ENCODE measurements at places on chromosomes 11 and 22.
A peak's percentile ranks its signal among the peaks of the same experiment; 100 is the strongest.

DNA sequence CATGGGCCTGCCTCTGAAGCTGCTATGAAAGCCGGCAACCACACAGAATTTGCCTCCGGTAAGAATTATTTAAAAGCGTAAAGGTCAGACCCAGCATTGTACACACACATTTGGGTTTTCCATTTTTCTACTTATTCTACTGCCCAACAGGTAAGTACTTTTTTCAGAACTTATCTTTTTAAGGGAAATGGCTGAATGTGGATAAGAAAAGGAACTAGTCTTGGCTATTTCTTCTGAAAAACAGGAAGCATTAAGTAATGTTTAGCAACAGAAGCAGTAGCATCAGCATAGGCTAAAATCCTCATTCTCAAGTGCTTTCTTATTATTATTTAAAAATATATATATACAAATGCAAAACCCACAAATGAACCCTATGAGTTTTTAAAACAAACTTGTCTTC lies 103.1 kb downstream of the MPPED2 start:
- no peak for DNase-seq

- peak; percentile 29 for DNase-seq
Observed at GRCh38 chr11:96314326-96315020, 28.5 kb downstream of the MAML2 start.

DNA sequence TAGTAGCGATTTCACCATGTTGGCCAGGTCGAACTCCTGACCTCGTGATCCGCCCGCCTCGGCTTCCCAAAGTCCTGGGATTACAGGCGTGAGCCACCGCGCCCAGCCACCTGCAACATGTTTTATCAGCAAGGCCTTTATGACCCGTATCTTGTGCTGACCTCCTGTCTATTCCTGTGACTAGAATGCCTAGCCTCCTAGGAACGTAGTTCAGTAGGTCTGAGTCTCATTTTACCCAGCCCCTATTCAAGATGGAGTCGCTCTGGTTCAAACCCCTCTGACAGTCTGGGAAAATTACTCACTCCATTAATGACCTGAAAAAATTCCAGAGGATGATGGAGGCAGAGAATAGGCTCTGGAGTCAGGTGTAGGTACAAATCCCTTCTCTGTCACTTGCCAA lies 30.0 kb upstream of the CXCR5 start:
- no peak for DNase-seq

DNA sequence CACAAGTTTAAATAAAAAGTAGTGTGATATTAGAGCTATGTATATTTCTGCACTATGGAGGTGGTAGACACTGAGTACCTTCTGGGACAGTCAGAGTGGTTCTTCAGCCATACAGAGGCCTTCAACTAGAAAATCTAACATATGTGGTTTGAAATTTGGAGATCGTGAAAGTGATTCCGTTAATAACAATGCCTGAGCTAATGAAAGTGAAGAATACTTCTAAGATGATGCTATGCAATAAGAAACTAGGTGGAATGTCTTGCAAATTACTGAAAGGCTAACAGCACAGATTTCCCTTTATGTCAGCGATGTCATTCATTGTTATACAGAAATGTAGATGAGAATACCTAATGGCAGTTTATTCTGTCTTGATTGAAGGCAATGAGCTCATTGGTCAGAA lies 1984.7 kb upstream of the RAG2 start:
- DNase-seq = no peak
